Retinal pigment epithelial cell (primary cell): ENCODE measurements at places on chromosomes 16 and 17.

DNA sequence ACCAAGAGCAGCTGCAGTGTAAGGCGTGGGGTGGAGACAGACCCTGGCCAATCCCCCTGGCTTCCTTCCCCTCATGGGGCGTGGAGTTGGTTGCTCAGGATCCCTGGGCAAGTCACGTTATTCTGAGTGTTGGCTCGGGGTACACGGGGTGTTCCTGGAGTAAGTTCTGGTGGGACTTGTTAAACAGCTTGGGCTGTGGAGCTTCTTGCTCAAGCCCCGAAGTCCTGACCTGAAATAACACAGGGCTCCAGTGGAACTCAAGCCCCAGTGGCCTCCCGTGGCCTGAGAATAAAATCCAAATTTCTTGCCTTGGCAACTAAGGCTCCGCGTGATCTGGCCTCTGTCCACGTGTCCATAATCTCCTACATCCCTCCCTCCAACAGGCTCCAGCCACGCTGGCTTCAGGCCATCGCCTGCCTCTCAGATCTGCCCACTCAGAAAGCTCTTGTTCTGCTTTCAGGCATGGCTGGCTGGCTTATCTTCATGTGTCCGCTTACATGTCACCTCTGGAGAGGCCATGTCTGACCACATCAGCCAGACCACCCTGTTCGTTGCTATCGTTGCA, 49.3 kb upstream of the BCO1 start:
- peak; percentile 92 for DNase-seq

DNA sequence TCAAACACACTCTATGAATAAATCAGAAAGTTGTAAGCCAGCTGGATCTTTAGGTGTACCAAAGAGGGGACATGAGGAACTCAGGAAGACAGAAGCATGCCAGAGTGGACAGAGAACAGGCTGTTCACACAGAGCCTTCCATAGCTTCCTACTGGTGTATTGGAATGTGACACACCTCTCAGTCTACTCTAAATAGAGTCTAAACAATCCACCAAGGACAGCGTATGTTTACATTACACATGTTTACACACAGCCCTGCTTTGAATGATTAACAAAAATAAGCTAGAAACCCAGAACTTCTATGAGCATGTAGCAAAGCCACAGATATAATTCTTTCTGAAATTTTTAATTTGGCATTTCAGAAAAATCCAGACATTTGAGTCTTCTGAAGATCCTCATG, 1279.0 kb upstream of the CDH8 start:
- no peak for DNase-seq

- DNase-seq, result no peak
These were observed 466 bp upstream of the HSF4 start for GRCh38 chr16:67163999-67164558.

DNA sequence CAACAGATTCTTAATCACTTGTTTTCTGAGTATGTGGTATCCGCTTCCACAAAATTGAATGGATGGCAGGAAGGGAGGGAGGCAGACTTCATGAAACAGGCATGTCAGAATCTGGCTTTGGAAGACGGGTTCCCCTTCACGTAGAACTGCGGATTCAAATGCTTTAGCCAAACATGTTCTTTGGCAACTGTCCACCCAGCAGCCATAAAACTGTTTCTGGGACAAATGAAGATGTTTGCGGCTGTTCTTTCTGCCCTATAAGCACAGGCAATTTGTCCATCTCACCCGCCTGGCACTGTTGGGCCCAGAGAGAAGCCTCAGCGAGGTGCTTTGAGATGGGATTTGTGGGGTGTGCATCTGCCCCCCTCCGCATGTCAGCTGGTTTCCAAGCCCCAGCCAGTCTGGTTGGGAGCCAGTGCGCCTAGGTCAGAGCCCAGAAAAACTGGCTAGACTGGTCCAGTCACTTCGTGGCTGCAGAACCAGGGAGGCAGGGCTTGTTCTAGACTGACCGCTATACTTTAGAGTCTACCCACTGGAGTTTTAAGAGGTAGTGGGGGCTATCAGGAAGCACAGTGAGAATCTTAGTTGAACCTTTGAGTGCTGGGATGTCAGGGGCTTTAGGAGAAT, 6.3 kb downstream of the CRHR1 start:
- DNase-seq, result no peak
